ENCODE measurements at places on chromosomes 4 and X.

GRCh38 chr4:16018841-16019240 lies 55.9 kb upstream of the FGFBP2 start:
- DNase-seq = no peak

DNA sequence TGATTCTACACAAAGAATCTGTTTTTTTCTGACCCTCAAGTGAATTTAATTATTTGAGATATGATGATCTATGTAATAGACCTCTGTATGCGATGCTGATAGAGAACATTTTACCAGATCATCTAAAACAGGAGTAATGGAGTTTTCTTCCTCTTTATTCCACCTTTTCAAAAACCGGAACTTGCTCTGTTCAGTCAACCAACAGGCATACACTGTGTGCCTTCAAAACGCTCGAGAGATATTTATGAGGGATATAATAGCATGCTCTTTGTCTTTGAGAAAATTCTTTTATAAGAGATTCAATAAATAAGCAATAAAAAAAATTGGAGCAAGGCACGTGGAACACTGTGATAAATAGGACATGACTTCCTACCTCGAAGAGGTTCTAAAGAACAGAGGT lies 2.0 kb downstream of the NYX start:
- no peak for DNase-seq

- DNase-seq = no peak
Measured at GRCh38 chrX:136963973-136964372, 69.8 kb downstream of the GPR101 start.

- DNase-seq = peak; percentile 1
Measured at GRCh38 chr4:65865489-65865888, 195.2 kb upstream of the EPHA5 start.

DNA sequence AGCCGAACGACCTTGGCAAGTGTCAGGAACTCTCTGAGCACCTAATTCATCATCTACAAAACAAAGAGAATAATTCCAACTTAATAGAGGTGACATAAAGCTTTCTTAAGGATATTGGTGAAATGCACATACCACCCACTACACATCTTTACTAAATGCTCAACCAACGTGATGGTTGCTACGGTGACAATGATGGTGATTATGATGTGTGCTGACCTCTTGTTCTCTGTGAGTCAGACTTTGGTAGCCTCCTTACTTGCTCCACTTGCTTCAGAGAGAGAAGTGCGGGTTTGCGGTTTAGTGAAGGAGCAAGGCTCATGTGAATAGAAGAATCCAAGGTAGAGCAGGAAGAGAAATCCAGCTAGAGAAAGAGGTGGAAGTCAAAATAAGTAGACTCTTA lies 52.8 kb upstream of the CLNK start:
- no peak for DNase-seq

- DNase-seq = no peak
Measured at GRCh38 chr4:140065393-140065792, 88.6 kb downstream of the MAML3 start.

- DNase-seq = no peak
Measured at GRCh38 chr4:180682776-180683175, 1560.4 kb upstream of the TENM3 start.

- DNase-seq = no peak
Measured at GRCh38 chrX:110989447-110989846, 106.5 kb upstream of the PAK3 start.

DNA sequence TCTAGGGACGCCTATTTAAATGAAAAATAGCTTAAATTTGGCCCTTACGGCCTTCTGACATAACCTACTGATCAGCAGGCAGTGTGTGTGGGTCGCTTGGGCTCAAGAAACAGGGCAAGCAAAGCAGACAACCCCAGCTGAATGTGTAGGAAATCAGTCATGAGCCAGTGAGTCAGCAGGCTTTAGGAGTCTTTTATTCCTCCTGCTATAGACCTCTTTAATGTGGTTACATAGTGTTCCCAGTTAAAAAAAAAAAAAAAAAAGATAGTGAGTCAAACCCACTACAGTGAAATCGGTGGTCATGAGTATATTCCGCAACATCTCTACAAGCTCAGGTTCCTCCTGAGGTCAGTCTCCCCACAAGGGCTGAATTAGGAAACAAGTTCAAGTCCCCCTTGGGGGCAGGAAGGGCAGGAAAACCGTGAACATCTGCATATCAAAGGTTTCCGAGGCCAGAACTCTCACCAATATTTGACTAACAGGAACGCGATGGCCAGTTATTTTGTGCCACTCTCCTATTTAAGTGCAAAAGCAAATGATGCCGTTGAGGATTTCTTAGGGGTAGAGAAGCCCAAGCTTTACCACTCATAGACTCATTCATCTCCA lies 32.7 kb downstream of the ACSL1 start:
- DNase-seq = no peak

DNA sequence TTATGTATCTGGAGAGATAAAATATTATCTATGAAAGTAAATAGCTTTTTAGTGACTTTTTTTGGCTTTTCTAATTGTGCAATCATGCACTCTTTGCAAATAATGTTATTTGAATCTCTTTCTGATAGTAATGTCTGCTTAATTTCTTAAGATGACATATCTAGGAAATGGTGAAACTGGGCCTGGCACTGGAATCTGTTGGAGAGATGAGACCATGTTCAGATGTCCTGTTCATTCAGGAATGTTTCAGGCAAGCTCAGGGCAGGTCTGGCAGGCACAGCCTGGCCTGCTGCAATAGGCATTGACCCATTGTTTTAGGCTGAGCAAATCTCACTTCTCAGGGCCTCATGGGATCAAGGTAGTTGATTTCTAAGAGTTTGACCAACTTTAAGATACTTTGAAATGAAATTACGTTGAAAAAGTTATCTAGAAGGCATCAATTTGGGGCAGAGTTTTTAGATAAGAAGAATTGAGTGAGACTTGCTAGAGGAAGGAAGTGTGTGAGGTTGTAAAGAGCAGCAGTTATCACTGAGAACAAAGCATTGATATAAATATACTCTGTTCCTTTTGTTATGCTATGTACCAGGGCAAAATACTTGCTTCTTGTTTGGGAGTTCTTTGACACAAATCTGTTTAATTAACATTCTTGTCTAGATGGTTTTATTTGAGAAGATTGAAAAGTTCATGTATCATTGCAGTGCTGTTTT lies 133.0 kb upstream of the LEF1 start:
- no peak for DNase-seq

Data from Calu3 (cell line).